ENCODE measurements at places on chromosomes 11 and 22.
A peak's percentile ranks its signal among the peaks of the same experiment; 100 is the strongest.

DNA sequence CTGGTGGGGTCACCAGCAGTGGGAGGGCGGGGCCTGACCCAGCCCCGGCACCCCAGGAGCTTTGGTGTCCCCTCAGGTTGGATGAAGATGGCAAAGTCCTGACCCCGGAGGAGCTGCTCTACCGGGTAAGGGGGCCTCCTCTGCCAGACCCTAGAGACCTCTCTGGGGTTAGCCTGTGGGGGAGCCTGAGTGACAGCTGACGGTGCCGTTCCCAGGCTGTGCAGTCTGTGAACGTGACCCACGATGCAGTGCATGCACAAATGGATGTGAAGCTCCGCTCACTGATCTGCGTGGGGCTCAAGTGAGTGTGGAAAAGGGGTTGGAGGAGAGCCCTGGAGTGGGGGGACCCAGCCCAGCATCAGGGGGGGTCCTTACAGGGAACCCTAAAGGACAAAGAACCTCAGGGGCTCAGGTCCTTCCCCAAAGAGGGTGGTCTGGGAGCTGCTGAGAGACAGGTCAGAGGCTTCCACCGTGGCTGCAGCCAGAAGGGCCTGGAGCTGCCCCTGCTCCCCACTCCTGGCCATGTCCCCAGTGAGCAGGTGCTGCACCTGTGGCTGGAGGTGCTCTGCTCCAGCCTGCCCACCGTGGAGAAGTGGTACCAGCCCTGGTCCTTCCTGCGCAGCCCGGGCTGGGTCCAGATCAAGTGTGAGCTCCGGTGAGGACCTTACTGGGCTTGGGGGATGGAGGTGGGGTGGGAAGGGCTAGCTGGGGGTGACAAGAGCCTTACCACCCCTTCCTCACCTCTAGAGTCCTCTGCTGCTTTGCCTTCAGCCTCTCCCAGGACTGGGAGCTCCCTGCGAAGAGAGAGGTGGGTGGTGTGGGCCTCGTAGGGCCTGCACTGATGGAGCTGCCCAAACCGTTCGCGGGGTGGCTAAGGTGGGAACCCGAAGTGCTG, 38.6 kb downstream of the SGSM3 start:
- DNase-seq, result no peak

DNA sequence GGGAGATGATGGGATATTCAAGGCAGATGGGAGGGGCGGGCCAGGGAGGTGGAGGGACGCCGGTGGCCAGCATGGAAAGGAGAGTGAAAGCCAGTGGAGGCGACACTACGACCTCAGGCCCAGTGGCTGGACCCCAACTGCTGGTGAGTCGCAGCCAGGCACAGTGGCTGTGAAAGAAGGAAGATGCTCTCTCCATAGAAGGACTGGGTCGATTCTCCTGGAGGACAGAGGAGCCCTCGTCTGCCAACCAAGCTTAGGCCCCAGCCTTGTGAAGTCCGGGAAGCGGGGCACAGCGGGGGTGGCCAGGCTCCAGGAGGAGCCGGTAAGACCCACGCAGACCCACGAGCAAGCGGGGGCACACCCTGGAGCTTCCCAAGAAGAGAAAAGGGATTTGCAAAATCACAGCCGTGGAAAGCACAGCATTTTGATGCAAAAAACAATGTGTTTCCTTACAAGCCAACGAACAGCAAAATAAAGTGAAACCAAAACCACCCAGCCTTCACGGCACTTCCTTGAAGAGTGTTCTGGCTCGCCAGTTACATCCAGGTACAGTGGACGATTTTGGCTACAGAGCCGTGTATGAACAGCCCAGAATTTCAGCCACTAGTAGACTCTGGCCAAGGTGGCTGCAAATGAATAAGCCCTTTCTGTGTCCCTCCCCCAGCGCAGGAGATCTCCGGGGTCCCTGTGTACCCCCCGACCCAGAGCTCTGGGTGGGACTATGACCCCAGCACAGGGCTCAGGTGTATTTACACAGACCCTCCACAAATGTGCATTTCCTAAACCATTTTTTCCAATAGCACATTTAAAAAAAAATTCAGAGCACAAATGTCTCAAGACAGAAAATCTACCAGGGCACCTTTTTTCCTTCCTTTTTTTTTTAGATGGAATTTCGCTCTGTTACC, 96.9 kb downstream of the TRMU start:
- no peak for DNase-seq

- DNase-seq, result no peak
Observed at GRCh38 chr11:66363805-66364535, 7.6 kb downstream of the SLC29A2 start.

- no peak for DNase-seq
Observed at GRCh38 chr11:122809866-122810265, 28.4 kb upstream of the CRTAM start.

DNA sequence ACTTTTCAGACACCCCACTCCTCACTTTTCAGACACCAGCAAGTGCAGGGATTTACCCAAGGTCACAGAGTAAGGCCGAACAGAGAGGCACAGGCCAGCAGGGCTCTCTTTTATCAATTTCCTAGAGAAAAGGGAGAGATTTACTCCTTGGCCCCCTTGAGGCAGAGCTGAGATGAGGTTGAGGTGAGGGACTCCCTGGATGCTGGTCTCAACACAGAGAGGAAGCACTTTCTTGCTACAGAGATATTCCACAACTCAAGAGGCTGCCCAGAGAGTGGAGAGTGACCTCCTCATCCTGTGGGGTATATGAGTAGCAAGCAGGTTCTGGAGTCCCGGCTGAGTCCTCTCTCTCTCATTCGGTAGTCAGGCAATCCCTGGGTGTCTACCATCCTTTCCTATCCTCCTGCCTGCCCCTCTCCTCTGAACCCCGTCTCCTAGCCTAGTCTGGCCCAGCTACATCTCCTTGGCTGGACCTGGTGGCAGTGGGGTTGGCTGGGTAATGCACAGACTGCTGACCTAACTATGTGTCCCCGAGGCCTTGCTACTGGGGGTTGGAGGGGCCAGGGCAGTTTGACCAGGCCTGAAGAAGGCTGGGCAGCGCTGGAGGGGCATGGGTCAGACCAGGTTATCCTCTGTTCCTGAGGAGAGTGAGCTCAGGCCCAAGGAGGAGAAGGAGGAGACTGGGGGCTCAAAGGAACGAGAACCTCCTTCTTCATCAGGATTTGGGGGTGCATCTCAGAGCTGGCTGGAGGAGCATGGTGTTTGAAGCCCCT, 1.8 kb upstream of the ARHGEF17 start:
- no peak for DNase-seq

- DNase-seq, result no peak
Observed at GRCh38 chr11:72241291-72241781, 2.6 kb downstream of the PHOX2A start.

DNA sequence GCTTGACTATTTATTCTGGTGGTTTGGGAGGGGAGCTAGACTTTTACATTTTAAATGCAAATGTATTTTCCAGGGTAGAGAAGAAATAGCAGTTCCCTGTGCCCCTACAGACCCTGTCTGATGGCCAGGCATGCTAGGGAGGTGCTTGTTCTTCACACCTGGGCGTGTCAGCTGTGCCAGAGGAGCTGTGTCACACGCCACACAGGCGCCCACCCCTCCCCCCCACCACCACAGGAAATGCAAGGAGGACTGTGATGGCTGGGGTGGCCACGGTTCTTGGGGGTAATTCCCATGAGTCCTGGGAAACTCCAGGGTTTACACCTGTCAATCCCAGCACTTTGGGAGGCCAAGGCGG, 82.2 kb downstream of the FLI1 start:
- no peak for DNase-seq

GRCh38 chr22:35605851-35606481, 11.2 kb downstream of the MB start:
- no peak for DNase-seq

DNA sequence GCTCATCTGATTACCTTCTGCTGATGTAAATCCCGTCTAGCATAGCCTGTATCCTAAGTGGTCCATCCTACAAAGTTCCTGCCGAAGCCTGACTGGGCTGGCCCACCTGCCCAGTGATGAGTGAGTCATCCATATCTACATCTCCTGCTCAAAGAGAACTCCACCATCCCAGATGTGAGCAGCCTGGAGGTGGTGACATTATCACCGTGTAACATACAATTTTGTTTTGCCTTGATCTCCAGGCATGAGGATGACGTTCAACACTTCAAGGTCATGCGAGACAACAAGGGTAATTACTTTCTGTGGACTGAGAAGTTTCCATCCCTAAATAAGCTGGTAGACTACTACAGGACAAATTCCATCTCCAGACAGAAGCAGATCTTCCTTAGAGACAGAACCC, 5.6 kb downstream of the TMA7B start:
- no peak for DNase-seq

DNA sequence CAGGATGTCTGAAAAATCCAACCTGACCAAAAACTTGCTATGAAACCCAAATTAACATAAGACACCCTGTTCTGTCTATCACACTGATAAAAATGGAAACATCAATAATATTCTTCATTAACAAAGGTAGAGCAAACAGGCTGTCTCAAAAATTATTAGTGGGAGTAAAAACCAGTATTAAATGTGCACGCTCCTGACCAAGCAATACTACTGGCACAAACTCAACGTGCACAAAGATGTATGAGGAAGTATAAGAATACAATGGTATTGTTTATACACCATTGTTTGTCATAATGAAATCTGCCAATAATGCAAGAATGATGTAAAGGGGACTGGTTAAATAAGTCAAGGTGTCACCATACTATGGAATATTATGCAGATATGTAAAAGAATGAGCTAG, 288.5 kb downstream of the MN1 start:
- DNase-seq, result no peak

DNA sequence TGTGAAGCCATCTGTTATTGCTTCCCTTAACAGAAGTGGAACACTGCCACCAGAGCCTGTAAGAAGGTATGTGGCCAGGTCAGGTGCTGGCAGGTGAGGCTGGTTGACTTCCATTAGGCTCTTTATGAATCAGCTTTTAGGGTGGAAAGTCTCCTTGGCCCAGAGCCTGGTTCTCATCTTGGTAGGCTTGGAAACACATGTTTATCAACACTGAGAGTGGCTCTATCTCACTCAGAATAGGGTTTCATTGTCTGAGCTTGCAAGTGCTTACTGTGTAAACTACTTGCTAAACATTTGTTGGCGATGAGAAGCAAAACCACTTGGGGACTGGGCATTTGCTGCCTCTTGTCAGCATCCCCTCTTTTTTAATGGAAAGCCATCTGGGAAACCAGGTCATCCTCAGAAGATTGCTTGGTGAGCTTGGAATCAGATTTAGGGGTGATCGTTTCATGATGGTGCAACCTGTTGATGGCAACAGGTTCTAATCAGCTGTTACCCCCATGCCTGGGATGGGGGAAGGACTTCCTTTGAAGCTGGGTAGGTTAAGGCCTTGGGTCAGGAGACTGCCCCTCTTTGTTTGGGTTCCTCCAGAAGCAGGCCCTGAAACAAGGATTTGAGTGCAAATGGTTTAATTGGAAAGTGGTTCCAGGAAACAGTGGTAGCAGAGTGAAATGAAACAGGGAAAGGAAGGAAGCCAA, 75.0 kb upstream of the AMPD3 start:
- no peak for DNase-seq

- DNase-seq, result no peak
Observed at GRCh38 chr22:40178417-40179409, 988 bp downstream of the TNRC6B start.

- DNase-seq, result no peak
Observed at GRCh38 chr22:17845327-17845726, 71.1 kb upstream of the BID start.

GRCh38 chr11:92314499-92314898, 89.9 kb downstream of the FAT3 start:
- no peak for DNase-seq

DNA sequence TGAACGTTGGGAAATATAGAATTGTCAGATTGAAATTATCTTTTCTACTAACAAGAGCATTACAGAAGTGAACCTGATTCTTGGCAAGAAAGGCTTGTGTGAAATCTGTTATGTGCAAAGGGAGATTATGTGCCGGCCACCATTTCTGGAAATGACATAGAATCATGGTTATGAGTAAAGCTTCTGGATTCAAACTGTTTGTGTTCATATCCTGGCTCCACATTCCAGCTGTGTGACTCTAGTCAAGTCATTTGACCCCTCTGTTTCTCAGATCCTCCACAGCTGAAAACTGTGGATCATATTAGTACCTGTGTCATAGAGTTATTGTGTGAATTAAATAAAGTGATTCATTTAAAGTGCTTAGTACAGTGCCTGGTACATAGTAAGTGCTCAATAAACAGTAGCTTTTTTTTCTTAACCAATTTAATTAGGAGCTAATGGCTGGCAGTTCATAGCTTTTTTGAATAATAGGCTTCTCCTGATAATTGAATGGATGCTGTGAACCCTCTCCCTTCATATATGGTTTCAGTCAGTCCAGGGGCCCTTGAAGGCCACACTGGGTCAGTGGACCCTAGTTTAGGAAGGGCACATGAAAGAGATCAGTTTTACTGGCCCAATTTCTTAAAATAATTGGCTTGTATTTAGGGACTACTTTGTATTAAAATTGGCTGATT, 34.6 kb downstream of the EHF start:
- no peak for DNase-seq

- DNase-seq, result no peak
Observed at GRCh38 chr11:82267186-82267585, 466.5 kb downstream of the FAM181B start.

DNA sequence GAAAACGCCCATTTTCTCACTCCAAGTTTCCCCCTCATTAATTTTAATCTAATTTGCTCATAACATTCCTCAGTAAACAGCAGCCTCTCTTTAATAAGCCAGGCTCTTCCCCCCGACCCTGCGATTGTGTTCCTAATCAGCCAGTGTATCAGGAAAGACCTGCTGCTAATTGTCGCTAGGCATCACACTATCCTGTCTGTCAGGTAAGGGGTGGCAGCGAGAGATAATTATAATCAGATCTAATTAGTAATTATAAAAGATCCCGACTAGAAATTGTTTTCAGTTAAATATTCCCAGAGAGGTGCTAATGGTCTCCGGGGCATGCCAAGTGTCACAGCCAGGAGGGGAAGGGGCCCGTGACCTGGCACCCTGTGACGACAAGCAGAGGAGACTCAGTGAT, 142.8 kb downstream of the ST3GAL4 start:
- DNase-seq, result no peak

- no peak for DNase-seq
Observed at GRCh38 chr11:13373216-13373615, 89.8 kb downstream of the BTBD10 start.

DNA sequence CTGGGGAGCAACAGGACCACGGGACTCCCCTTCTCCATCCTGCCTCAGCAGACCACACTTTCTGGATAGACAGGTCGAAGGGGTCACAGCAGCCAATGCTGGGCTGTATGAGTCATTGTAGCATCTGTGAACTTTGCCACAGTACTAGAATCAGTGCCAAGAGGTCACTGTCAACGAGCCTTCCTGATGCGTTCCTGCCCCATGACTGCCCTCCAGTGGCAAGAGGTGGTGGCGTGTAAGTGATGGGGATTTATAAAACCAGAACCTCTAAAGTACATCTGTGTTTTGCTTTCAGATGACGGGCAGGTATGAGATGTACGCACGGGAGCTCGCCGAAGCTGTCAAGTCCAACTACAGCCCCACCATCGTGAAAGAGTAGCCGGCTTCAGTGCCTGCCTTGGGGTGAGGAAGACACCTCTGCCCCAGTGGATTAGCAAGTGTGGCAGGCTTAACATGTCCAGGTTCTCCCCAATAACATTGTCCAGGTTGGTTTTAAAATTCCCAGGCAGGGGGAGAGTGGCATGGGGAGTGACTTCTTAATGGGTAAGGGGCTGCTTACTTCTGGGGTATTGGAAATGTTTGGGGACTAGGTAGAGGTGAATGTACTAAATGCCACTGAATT, 29.4 kb downstream of the GUCD1 start:
- DNase-seq, result peak; percentile 28
